ENCODE measurements at places on chromosomes 3 and 15.
A peak's percentile ranks its signal among the peaks of the same experiment; 100 is the strongest.

- DNase-seq: no peak
Measured at GRCh38 chr3:66585520-66586095, 84.8 kb upstream of the LRIG1 start.

- DNase-seq: no peak
Measured at GRCh38 chr3:10232137-10232536, 16.1 kb upstream of the TATDN2 start.

- DNase-seq: no peak
Measured at GRCh38 chr3:123431658-123432324, 17.1 kb downstream of the ADCY5 start.

DNA sequence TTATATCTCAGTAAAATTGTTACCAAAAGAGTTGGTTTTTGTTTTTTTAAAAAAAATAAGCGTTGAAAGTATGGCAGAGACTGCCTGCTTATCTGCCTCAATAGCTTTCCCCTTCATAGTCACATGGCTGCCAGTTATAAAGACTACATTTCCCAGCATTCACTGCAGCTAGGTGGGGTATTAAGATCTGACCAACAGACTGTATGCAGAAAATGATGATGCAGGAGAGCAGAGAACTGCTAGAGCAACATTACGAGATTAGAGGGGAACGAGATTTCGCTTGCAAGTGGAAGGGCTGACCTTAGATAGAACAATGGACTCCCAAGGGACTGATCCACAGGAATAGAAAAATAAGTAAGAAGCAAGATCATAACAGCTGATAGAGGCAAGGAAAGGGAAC, 14.3 kb downstream of the RHOA start:
- peak; percentile 40 for DNase-seq

DNA sequence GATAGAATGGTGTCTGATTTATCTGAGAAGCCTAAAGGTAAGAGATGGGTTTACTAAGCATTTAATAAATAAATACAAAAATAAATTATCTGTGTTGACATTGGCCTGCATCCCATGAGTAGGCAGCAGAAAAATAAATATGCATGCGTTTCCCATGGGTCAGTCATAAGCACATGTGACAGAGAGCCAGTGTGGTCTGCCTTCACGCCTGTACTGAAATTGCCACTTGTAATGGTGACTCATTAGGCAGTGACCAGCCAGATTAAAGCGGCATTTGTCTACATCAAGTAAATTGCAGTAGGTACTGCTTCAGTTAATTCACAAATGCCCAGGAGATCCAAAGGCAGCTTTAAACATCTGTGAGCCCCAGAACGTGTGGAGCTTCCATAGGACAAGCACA, 399.6 kb downstream of the NAALADL2 start:
- peak; percentile 17 for DNase-seq

- DNase-seq: no peak
Measured at GRCh38 chr15:50496692-50497091, 49.8 kb downstream of the USP50 start.

DNA sequence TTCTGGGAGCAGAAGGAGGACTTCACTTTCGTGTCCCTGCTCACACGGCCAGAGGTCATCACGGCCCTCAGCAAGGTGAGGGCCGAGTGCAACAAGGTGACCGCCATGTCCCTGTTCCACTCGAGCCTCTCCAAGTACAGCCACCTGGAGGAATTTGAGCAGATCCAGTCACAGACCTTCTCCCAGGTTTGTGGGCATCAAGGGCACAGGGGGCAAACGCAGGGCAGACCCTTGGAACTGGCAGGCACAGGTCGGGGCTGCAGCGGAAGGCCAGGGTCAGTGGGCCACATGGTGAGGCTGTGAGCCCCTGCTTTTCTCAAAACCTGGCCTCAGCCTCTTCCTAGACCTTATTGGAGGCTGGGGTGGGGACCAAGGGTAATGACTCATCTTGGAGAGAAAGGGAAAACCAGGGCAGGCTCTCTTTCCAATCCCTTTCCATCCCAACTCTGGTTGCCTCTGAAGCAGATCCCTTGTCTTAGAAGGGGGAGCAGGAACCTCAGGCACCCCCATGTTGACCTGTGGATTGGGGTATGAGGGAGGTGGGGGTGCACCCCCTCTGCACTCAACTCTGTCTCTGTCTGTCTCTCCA, 29.5 kb downstream of the DNAH1 start:
- DNase-seq: no peak

- DNase-seq: no peak
Measured at GRCh38 chr15:68635141-68635540, 56.3 kb downstream of the CORO2B start.

- no peak for DNase-seq
Measured at GRCh38 chr3:9583792-9584191, 30.2 kb upstream of the LHFPL4 start.

- DNase-seq: no peak
Measured at GRCh38 chr3:109572301-109572700, 235.0 kb upstream of the DPPA4 start.

DNA sequence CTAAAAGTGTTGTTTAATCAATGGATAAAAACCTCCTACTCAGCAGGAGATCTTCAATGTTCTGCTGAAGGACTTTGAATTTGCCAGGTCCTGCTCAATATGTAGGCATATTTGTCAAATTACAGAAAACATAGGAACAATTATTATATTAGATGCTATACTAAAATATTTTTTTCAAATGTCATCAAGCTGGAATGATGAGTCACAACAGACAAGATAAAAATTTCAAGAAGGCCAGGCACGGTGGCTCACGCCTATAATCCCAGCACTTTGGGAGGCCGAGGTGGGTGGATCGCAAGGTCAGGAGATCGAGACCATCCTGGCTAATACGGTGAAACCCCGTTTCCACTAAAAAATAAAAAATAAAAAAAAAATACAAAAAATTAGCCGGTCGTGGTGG, 68.0 kb downstream of the AQP9 start:
- no peak for DNase-seq

GRCh38 chr15:49946681-49947080, 172.4 kb downstream of the ATP8B4 start:
- no peak for DNase-seq
